ENCODE measurements at places on chromosomes 6 and 20. TPM values are rescaled to one million over a fixed set of nuclear protein-coding genes. Genes with fewer than 3 reads are reported as not detected.

GRCh38 chr6:133262804-133263203 is 21.6 kb downstream of the EYA4 start:
- no peak for DNase-seq

DNA sequence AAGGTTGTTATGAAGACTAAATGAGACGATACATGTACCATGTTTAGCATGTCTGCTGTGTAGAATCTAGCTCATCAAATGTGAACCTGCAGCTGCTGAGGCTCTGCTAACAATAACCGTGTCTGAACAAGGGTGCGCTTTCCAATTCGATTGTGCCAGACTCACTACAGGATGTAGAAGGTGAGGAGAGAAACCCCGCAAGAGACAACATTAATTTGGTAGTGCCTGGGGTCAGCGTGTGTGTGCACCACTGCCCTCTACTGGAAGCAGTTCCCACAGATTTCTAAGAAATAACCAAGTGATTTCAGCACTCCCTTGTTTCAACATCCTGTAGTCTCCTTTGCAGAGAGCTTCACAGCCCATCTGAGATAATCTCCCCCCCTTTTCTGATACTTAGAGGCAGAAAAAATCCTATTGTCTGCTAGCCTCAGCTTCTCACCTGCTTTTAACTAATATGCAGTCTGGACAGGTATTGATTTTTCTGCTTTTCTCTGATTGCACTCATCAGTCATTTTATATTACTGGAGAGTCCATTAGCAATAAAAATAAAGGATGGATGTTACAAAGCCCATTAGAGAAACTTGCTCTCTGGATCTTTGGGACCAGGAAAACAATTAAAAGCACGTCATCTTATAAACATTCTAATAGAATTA is 96.7 kb upstream of the BACH2 start:
- peak; percentile 71 for DNase-seq

- DNase-seq: peak; percentile 1
Measured at GRCh38 chr6:152428126-152428525, 209.0 kb downstream of the SYNE1 start.

DNA sequence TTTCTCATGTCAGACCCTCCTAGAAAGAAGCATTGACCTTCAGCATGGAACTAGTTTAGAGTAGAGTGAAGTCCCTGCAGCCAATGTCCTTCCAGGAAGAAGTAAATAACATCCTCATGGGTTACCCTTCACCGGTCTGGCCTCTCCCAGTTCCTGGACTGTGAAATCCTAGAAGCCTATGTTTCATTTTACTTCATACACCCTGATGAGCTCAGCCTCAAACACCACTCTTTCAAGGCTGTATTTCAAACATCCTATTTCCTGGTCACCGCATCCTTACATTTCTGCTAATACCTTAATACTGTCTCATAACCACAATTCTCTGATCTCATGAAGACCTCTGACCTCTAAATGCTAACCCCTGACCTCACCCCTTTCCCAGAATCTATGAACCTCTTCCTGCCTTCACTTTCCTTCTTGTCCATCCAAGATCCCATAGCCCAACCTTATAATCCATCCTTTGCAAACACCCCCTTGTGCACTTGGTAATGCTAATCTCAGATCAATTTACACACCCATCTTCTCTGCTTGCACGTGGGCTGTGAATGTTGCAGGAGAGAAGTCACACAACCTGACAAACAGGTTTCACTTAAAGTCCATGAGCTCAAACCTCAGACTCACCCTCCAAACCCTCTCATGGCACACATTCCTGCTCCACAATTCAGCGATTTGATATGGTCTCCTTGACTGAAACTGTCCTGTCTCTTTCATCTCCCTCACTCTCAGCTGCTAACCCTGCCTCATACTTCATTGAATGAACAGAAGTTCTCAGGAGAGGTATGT is 30.2 kb downstream of the SLC2A10 start:
- peak; percentile 74 for DNase-seq

DNA sequence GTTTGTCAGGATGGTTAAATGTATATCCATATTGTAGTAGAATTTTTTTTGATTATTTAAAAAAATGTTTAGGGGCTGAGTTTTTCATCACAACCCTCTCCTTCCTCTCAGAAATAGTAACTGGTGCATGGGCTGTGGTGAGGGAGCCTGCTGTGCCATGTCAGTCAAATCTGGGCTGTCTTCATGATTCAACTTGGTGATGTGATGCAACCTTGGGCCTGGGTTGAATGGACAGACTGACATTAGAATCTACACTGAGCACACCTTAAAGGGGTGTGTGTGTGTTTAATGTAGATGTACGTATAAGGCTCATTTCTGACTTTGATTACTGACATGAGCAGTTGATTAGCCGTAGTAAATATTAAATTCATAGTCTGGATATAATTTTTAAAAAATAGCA is 3.7 kb downstream of the TJAP1 start:
- no peak for DNase-seq

DNA sequence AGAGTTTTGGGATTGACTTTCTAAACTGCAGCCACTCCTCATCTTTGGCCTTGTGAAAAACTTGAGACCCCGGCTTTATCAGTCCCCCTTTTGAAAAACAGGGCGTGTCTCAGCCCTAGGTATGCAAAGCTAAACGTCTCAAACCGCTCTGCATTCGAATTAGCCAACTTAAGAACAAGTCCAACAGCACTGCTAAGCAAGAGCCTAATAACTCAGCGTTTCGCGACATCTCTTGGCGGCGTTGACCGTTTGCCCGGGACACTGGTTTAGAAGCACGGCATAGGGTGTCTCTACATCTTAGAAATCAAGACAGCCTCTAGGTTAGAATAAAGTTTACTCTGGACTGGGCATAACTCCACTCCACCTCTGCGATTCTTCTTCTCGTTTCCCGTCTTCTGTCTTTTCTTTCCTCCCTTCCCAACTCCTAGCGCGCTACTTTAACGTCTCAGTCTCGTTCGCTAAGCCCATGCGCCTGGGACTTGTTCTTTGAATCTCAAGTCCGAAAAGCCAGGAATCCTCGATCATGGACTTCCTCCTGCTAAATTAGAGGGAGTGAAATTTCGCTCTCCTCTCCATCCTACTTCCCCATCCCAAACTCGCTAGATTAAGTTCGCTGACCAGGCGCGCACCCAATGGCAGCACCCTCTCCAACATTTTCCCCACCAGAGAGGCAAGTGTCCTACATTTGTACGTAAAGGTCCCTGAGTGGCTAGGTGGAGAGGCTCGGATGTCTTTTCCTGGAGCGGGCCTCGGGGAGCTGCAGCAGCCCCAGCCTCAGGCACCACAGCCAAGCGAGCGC is 10.5 kb upstream of the TFAP2A start:
- no peak for DNase-seq

DNA sequence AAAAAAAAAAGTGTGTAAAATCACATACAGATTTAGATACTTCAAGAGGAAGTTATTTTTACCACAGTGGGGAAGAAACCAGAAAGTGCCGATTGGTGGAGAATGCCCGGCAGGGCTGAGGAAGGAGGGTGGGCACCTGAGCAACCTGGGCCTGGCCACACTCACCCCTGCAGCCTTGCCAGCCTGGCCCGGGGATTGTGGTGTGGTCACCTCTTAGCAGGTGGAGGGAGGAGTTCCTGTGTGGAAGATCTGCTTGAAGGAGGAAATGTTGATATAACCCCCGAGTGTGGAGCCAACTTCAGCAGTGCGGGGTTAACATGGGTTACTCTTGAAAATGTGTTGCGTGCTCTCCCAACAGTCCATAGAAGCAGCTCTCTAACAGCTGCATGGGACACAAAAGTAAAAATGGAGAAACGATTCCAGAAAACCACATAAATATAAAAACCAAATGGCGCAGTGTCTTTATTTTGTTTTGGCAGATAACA is 14.7 kb downstream of the UST start:
- DNase-seq: peak; percentile 22

DNA sequence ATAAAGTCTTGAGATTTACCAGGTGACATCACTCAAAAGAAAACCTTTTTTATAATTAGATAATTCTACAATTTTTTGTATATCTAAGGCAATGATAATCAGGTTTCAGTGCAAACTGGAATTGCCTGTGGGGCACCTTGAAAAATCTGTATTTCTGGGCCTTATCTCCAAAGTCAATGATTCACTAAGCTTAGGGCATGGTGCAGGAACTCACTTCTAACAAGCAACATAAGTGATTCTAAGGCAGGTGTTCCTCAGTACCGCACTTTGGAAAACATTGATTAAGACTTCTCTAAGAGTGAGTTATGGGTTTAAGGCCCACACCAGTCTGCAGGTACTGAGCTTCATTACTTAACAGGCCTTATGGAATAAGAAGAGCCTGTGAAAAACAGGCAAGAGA is 115.3 kb downstream of the COL12A1 start:
- no peak for DNase-seq

DNA sequence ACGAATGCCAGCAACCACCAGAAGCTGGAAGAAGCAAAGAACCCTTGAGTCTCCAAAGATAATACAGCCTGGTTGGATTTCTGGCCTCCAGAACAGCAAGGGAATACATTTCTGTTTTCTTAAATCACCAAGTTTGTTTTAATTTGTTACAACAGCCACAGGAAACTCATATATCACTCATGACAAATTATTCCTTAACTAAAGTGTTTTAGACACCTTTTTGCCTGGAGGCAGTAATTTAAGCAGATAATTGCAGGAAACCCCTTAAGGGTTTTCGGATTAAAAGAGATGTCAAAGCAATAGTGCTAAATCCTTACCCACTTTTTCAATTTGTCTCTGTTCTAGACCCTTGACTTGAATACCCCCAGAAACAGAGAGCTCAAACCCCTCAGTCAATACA is 1050.0 kb downstream of the EPHA7 start:
- DNase-seq: no peak

Gene SMOC2
- not detected for total RNA-seq

Gene CCN6
- not detected for total RNA-seq

DNA sequence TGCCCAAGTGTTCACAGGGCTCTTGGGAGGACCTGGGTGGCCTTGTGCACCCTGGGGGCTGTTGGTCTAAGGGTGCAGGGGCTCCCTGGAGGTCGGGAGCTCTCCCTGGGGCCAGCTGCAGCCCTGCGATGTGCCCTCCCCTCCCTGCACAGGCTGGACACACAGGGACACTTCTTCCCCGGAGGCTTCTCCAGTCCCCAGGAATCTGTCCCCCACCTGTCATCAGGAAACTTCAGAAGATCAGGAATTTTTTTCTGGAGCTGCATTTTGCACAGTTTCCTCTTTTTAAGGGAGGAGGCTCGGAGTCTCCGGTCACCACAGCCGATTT is 66.9 kb upstream of the BHLHE23 start:
- DNase-seq: no peak

DNA sequence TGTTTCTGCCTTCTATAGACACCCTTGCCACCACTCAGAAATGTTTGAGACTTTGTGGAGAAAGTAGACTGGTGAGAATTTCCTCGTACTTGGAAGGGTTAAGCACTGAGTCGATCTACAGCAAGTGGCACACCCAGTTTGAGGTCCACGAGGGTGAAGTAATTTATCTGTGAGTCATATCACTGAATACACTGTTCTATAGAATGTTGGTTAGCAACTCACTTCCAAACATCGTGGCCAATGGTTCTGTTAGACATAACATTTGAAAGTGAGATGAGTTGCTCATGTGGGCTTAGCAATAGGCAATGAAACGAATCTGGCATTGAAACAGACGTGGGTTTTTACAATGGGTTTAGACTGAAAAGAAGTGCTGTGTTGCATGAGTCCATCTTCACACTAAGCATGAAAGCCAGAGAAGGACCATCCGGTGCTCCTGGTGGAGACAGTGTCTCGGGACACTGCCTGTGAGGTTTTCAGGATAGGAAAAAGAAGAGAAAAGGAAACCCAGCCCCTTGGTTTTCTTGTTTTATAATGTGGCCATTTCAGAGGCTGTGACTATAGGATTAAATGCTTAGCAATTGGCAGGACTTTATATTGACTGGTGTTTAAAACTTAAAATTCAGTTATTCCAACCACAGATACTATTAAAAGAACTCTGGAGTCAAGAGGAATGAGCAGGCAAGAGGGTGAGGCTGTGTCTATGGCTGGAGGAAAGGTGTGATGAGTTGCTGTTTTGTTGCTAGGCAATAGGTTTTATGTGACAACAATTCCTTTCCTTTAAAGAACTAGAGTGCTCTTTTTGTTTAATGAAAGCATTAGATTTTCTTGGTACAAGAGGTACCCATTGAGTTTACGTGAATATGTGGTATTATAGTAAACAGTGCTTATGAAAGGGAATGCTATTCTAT is 31.0 kb upstream of the EZR start:
- DNase-seq: peak; percentile 97

DNA sequence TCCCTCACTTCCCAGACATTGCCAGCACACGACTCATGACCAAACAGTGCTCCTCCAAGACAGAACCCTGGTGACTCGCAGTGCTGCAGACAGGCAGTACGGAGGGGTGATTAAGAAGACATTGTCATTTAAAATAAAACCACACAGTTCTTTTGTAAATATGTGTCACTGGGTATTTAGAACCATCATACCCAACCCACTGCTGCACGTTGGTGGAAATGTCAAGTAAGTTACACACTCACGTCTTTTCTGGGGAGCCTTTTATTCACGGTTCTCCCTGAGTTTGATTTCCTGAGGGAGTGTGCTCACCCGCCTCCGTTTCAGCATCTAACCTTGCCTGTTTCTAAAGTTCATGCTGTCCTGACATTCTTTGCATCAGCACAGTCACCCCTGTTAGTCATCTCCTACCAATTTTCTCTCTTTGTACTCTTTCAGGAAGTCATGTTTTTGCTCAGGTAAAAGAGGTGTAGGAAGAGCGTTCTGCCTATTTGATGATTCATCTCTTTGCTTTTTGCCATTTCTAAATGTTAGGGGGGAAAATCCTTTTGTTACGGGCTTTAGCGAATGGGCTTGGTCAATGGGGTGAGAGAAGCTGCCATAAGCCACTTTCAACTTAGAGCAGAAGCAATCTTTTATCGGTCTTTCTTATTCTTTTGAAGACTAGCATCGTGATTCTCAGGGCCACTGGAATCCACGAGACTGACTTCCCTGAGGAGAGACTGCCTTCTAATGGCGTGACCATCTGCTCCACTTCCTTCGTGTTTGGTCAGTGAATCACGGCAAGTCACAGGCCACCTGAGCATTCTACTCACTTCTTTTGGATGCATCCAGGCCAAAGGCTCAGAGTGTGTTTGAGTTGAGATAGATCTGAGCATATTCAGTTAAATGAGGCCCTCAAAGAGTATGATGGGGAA is 512.8 kb upstream of the JARID2 start:
- peak; percentile 79 for DNase-seq

- no peak for DNase-seq
Measured at GRCh38 chr6:16676376-16676775, 84.9 kb downstream of the ATXN1 start.

DNA sequence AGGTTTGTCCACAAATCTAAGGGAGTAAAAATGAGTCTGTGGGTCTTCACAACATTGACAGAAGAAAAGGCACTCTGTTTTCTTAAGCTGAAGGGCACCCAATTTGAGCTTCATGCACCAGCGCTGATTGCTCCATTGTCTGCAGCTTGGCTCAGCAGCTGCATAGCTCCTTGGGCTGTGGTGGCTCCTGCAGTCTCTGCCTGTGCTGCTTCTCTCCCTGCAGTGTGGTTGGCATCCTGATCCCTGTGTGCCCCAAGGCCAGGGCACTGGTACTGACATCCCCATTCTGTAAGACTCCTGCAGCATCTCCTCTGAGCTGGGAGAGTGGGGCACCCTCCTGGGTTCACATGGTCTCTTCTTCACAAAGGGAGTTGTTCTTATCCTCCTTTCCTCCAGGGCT is 83.2 kb upstream of the B3GAT2 start:
- no peak for DNase-seq

Gene SLC2A4RG
- 8.1 TPM for total RNA-seq
